ENCODE measurements at places on chromosomes 3 and 15.

GRCh38 chr3:128950223-128950938, 43.5 kb downstream of the CFAP92 start:
- DNase-seq: no peak
- no peak overlapping the region for H3K27ac ChIP-seq
- H3K4me1 ChIP-seq: no peaks in the 10 kb centered on the region
- H3K27me3 ChIP-seq: no peaks in the 10 kb centered on the region

DNA sequence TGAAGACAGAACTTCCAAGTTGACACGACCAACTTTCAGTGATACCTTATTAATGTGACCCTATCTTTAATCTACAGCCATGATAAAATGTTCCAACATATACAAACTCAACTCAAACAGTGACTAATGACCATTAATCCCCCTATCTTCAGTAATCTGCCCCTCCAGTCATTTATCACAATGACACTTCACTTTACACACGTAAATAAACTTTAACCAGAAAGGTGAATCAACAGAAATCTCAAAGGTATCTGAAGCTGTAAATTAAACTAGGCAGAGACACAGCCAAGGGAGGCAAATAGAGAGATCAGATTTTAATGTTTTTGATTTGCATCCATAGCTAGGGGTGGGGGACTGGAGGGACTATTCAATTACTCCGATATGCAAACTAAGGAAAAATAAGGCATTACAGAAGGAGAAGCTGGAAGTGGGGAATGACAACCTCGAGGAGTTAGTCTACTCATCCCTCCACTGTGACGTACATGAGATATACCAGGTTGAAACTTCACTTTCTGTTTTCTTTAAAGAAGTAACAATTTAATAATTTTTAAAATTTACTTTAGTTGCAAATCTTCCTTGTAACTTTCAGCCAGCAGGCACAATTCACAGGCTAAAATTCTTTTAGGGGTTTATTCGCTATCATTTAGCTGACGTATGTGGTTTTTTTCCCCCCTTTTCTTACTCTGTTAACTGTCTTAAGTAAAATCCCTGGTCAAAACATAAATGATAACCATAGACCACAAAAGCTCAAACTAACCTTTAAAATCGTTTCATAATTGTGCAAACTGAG, 751.0 kb downstream of the ROBO1 start:
- no peaks in the 10 kb centered on the region for H3K27me3 ChIP-seq
- DNase-seq: no peak
- peak overlapping the region; percentile 73 for H3K27ac ChIP-seq
- peak overlapping the region; percentile 94 for H3K4me3 ChIP-seq
- no peaks in the 10 kb centered on the region for H3K36me3 ChIP-seq

- DNase-seq: no peak
- no peaks in the 10 kb centered on the region for H3K36me3 ChIP-seq
- no peaks in the 10 kb centered on the region for H3K27me3 ChIP-seq
- H3K27ac ChIP-seq: no peak overlapping the region
These were observed 15.7 kb downstream of the RBSN start for GRCh38 chr3:15083252-15083651.

DNA sequence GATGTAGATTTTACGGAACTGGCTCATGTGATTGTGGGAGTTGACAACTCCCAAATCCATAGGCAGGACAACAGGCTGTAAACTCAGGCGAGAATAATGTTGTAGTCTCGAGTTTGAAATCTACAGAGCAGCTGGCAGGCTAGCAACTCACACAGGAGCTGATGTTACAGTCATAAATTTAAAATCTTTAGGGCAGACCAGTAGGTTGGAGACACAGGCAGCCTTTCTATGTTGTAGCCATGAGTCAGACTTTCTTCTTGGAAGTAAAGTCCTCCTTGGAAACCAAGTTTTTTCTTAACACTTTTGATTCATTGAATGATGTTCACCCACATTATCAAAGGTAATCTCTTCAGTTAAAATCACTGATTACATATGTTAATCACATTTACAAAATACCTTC, 89.1 kb upstream of the ALCAM start:
- H3K27me3 ChIP-seq: no peaks in the 10 kb centered on the region
- DNase-seq: no peak
- H3K4me3 ChIP-seq: no peak overlapping the region

GRCh38 chr15:81754078-81754477, 291.7 kb downstream of the MEX3B start:
- peaks cover 9% of the 10 kb centered on the region for H3K27me3 ChIP-seq
- H3K27ac ChIP-seq: no peak overlapping the region
- no peak for DNase-seq
- no peak overlapping the region for H3K4me3 ChIP-seq

GRCh38 chr3:170513642-170514041, 72.2 kb downstream of the SLC7A14 start:
- no peaks in the 10 kb centered on the region for H3K36me3 ChIP-seq
- no peaks in the 10 kb centered on the region for H3K4me1 ChIP-seq
- H3K27ac ChIP-seq: no peak overlapping the region
- no peak for DNase-seq
- H3K4me3 ChIP-seq: no peak overlapping the region

DNA sequence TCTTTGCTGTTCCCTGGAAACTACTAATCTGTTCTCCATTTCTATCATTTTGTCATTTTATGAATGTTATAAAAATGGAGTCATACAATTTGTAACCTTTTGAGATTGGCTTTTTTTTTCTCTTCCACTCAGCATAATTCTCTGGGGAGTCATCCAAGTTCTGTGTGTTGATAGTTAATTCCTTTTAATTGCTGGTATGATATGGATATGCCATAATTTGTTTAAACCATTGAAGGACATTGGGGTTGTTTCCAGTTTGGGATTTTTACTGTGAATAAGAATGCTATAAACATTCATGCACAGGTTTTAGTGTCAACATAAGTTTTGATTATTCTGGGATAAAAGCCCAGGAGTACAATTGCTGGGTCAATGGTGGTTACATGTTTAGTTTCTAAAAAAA, 279.4 kb downstream of the WNT5A start:
- no peak overlapping the region for H3K4me3 ChIP-seq
- no peaks in the 10 kb centered on the region for H3K36me3 ChIP-seq
- DNase-seq: no peak

DNA sequence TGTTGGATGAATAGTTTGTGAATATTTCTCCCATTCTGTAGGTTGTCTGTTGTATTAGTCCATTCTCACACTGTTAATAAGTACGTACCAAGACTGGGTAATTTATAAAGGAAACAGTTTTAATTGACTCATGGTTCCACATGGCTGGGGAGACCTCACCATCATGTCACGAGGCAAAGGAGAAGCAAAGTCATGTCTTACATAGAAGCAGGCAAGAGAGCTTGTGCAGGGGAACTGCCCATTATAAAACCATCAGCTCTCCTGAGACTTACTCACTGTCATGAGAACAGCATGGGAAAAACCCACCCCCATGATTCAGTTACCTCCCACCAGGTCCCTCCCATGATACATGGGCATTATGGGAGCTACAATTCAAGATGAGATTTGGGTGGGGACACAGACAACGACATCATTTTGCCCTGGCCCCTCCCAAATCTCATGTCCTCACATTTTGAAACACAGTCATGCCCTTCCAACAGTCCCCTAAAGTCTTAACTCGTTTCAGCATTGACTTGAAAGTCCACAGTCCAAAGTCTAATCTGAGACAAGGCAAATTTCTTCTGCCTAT, 133.2 kb downstream of the LMLN start:
- H3K4me1 ChIP-seq: no peaks in the 10 kb centered on the region
- DNase-seq: no peak
- no peaks in the 10 kb centered on the region for H3K36me3 ChIP-seq

GRCh38 chr15:58520936-58521292, 89.1 kb downstream of the LIPC start:
- H3K4me1 ChIP-seq: peaks cover 16% of the 10 kb centered on the region
- no peak overlapping the region for H3K27ac ChIP-seq
- no peak overlapping the region for H3K4me3 ChIP-seq
- DNase-seq: no peak

DNA sequence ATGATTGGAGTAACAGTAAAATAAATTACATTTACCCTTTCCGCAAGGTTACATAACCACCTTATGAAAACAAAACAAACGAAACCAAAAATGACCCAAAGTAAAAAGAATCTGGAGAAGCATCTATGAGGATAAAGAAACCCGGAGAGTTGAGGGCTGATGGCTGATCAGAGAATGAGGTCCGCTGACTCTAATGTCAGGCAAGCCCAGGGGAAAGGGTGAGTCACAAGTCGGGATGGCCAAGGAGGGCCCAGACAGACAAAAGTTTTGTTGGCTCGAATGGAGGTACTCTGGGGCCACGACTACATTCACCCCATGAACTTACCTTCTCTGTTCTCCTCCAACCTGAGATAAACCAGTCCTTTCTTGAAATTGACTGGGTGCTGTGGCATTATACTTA, 95.7 kb downstream of the RORA start:
- no peaks in the 10 kb centered on the region for H3K27me3 ChIP-seq
- peaks cover 48% of the 10 kb centered on the region for H3K4me1 ChIP-seq
- no peaks in the 10 kb centered on the region for H3K36me3 ChIP-seq
- peak overlapping the region; percentile 10 for H3K4me3 ChIP-seq
- DNase-seq: peak; percentile 41

DNA sequence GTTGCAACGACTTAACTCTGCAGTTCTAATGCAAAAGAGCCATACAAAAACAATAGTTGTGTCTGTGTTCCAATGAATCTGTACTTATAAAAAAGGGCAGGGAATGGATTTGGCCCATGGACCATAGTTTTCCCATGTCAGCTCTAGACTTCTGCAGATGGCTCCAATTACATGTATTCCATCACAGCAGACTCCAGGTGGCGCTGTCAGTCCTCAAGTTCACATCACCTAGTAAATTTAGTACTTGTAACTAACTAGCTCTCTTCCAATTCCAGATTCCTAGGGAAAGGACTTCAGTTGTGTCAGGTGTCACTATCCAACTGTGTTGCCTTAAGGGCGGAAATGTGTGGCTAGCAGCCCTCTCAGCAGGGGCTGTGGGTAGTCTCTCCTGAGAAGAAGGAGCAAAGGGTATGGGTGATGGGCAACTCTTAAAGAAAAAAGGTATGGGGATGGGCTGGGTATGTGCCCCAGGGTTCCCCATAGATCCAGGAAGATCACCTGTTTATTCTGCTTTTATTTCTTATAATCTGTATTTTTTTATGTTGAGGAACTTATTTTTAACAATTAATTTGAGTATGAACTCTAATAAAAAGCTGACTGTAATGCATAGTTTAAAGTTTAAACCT, 36.2 kb downstream of the BBS4 start:
- H3K4me1 ChIP-seq: peaks cover 4% of the 10 kb centered on the region
- peak; percentile 66 for DNase-seq

DNA sequence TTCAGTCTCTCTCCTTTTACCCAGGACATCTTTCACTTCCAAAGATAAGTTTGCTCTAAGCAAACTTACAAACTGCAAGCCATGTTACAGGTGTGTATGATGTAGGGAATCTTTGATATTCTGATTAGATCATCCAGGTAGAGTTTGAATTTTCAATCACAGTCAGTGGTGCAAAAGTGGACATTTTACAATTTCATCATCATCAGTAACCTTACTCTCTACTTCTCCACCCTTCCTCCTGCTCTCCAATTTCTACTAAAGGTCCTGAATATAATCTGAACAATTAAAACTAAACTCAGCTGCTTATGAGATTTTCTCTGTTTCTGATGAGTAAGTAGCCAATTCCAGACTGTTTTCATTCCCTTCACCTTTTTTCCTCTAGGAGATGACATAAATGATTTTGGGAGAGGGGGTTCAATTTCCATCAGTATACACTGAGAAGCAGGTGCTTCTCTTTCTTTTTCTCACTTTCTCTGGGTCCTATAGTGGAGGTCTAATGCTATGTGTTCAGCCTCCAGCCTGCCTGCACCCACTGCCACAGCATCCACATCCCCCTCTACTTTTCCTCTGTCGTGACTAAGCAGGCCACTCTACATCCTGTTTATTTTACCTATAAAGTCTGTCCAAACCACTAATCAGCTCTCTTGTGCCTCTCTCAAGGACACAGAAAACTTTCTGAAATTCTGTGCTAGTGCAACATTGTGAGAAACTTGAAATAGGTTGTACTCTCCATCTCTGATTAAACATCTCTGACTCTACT, 27.6 kb downstream of the SUCNR1 start:
- no peaks in the 10 kb centered on the region for H3K4me1 ChIP-seq
- no peak for DNase-seq
- H3K4me3 ChIP-seq: no peak overlapping the region
- no peak overlapping the region for H3K27ac ChIP-seq
- no peaks in the 10 kb centered on the region for H3K27me3 ChIP-seq
- no peaks in the 10 kb centered on the region for H3K36me3 ChIP-seq

- no peaks in the 10 kb centered on the region for H3K27me3 ChIP-seq
- H3K36me3 ChIP-seq: no peaks in the 10 kb centered on the region
- no peak for DNase-seq
- H3K4me3 ChIP-seq: no peak overlapping the region
- peaks cover 12% of the 10 kb centered on the region for H3K4me1 ChIP-seq
These were observed 35.9 kb downstream of the SFMBT1 start for GRCh38 chr3:53009826-53010539.

DNA sequence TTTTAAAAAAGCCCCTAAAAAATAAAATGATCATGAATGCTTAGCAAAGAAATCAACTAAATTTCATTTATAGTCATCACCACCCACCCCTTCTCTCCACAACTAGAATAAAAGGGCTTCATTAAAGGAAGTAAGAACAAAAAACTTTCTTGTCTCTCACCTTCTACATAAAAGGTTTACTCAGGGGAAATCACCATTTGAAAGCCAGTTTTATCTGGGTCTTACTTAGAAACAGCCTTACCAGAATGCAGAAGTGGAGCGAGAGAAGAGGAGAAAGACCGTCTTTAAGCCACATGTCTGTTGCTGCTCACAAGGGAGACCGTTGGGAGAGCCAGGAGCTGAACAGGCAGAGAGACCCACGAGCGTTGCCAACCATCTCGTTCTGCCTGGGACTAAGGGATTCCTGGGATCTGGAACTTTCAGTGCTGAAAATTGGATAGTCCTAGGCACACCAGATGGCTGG, 350.1 kb upstream of the PROK2 start:
- no peaks in the 10 kb centered on the region for H3K36me3 ChIP-seq
- no peak overlapping the region for H3K27ac ChIP-seq
- no peak overlapping the region for H3K4me3 ChIP-seq

- no peaks in the 10 kb centered on the region for H3K36me3 ChIP-seq
- no peaks in the 10 kb centered on the region for H3K27me3 ChIP-seq
- H3K4me3 ChIP-seq: peak overlapping the region; percentile 94
- H3K4me1 ChIP-seq: peaks cover 29% of the 10 kb centered on the region
These were observed 849 bp downstream of the RRP9 start for GRCh38 chr3:51940648-51941462.

GRCh38 chr3:72997421-72997961, 880 bp downstream of the PPP4R2 start:
- H3K4me1 ChIP-seq: peaks cover 51% of the 10 kb centered on the region
- peak overlapping the region; percentile 99 for H3K27ac ChIP-seq
- DNase-seq: no peak
- H3K36me3 ChIP-seq: no peaks in the 10 kb centered on the region

GRCh38 chr3:120027226-120027625, 67.0 kb downstream of the GSK3B start:
- H3K4me3 ChIP-seq: no peak overlapping the region
- no peak overlapping the region for H3K27ac ChIP-seq
- H3K36me3 ChIP-seq: no peaks in the 10 kb centered on the region
- no peaks in the 10 kb centered on the region for H3K27me3 ChIP-seq
- peaks cover 20% of the 10 kb centered on the region for H3K4me1 ChIP-seq
